ENCODE measurements at places on chromosomes 12 and 14.

GRCh38 chr14:99211410-99211809 lies 60.6 kb downstream of the BCL11B start:
- DNase-seq: no peak

DNA sequence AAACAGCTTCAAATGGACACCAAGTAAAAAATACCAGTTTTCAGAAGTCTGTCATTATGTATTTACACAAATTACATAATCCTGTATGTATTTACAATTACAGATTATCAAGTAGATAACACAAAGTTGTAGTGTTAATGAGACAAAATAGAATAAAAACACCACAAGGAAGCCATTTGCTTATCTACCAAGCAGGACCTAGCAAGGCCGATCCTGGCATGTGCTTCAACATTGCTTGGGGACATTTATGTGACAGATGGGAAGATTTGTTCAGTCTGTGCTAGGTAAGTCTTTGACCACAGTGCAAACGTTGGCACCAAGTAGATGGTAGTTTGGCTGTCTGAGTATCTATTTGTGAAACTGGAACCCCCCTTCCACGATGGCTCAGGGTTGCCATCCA lies 35.8 kb downstream of the BCAT1 start:
- DNase-seq: no peak

GRCh38 chr12:68374307-68374982 lies 42.3 kb upstream of the MDM1 start:
- DNase-seq: peak; percentile 13

DNA sequence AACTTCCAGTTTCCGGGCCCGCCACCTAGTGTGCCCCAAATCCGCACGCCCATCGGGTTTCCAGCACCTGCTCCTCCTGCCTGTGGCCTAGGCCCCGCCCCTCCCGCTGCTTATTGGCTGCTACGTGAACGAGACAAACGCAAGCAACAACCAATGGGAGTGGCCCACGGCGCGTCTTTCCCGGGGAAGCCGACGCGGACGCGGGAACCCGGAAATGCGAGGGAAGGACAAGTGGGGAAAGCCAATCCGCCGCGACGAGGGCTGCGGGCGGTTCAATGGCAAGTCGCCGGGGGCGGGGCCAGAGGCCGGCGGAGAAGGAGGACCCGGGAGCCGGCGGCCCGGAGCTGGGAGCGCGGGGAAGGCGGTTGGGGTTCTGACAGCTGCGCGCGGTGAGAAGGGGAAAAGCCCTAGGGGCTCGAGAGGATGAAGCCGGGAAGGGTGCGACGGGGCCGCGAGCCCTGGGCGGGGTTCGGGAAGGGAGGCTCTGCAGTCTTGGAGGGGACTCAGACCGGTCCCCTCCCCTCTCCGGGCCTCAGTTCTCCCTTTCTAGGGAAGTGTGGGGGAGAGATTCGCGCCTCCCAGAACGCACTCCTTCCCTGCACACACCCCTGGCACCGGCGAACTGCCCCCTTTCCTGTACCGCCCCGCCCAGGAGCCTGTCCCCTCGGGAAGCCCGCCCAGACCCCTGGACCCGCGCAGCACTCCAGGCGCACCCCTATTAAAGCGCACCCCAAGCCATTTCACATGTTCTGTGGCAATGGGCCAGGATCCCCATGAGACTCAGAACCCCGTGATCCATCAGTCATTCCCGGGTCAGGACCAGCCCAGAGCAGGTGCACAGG lies at the start of gene FICD:
Gene FICD (plus strand): TSS at position 305 of the 842 bp plus-strand sequence. CDS start 1,696 bp downstream, outside the sequence.
- peak; percentile 99 for DNase-seq
